Activated naive CD8-positive, alpha-beta T cell treated with anti-CD3 and anti-CD28 coated beads, Interleukin-2, amount 10 ng/mL, durations not matched to agents 7 days and 5 days (primary cell): ENCODE measurements at places on chromosomes 5 and 9. TPM values are rescaled to one million over a fixed set of nuclear protein-coding genes. Genes with fewer than 3 reads are reported as not detected.

CTNND2 gene
- not detected for total RNA-seq

GRCh38 chr9:6766606-6767005, 8.8 kb downstream of the KDM4C start:
- no peak for DNase-seq
- H3K4me3 ChIP-seq = no peak overlapping the region
- no peaks in the 10 kb centered on the region for H3K27me3 ChIP-seq
- H3K4me1 ChIP-seq = peaks cover 32% of the 10 kb centered on the region

LHX3 gene
- total RNA-seq = not detected

DNA sequence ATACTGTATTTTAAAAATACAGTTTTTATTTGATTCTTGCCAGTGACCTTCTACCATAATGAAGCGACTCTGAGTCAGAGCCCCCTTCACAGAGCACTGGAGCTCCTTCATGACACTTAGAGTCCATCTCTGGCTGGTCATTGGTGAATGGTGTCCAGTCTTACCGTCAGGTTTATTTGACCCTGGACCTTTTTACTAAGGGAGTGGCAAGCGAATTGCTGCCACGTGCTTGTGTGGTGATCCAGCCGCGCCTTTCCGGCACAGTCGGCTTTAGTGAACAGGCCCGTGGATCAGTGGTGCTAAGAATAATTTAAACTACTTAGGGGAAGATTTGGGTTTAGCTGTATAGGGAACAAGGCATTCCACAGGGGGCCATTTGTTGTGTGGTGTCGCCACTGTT, 48.5 kb downstream of the PRRC2B start:
- no peak for DNase-seq
- H3K27ac ChIP-seq = no peak overlapping the region
- no peak overlapping the region for H3K4me3 ChIP-seq
- H3K4me1 ChIP-seq = peaks cover 18% of the 10 kb centered on the region
- no peaks in the 10 kb centered on the region for H3K27me3 ChIP-seq

DNA sequence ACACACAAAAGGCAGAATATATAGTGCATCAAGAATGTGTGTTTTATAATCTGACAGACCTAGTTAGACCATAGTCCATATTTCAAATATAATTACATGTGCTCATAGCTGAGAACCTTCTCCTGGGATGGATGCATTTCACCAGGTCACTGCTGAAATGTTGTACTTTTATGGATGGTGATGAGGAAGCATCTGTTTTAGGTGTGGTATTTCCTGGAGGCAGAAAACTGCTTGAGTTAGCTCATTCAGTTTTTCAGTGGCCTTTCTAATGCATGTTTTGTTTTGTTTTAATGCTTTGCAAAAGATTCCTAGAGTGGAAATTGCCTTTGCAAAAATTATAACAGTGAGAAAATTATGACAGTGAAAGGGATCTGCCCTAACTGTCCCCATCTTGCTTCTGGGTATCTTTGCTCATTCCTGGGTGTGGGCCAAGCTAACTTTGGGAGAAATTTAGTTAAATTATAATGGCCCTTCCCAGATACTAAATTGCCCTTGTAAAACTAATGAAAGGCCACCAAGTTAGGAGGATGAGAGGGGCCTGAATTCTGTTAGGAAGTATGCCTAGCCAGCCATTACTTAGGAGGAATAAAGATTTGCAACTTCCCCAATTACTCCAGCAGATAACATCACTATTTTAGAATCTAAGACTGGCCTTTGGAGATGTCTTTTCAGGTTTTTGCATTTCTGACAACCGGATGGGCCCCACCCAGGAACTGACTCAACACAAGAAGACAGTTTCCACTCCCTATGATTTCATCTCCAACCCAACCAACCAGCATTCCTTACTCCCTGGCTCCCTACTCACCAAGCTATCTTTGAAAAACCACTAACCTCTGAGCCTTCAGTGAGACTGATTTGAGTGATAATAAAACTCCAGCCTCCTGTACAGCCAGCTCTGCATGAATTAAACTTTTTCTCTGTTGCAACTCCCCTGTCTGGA, 7.0 kb upstream of the IL12B start:
- peak overlapping the region; percentile 90 for H3K27ac ChIP-seq
- DNase-seq = no peak
- peaks cover 10% of the 10 kb centered on the region for H3K36me3 ChIP-seq
- H3K4me3 ChIP-seq = peak overlapping the region; percentile 38
- H3K27me3 ChIP-seq = peaks cover 5% of the 10 kb centered on the region

DNA sequence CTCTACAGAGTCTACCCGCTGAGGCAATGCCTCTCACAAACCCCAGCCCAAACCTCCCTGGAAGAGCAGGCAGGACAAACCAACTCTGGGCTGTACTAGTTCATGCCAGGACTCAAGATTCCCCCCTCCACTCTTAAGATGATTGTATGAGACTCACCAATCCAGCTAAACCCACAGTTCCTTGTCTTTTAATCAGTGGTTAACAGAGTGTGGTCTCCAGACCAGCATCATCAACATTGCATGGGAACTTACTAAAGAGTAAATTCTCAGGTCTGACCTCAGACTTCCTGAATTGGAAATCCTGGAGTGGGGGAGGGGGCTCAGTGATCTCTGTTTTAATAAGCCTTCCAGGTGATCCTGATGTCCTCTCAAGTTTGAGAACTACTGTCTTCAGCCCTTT, 240.9 kb downstream of the GAS1 start:
- no peaks in the 10 kb centered on the region for H3K36me3 ChIP-seq
- H3K27ac ChIP-seq = no peak overlapping the region
- no peaks in the 10 kb centered on the region for H3K27me3 ChIP-seq
- H3K4me3 ChIP-seq = no peak overlapping the region

DNA sequence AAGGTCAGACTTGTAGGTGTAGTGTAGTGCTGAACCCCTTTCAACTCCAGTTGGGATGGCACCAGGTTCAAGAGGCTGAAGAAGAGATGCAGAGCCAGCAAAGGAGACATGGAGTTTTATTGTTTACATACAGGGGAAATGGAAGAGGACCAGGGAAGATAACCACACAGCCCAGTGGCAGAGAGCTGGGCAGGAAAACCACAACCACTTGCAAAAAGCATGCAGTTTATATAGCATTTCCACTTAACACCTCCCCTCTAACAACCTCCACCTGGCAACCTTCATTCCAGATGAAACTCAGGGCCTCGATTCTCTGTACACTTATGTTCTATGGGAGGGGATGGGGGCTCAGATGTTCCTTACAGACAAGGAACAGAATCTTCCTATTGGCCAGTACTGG, 56.9 kb downstream of the SNX24 start:
- no peak overlapping the region for H3K4me3 ChIP-seq
- H3K36me3 ChIP-seq = no peaks in the 10 kb centered on the region
- DNase-seq = no peak
- H3K4me1 ChIP-seq = peaks cover 12% of the 10 kb centered on the region
- H3K27me3 ChIP-seq = peaks cover 10% of the 10 kb centered on the region

CBY3 gene
- 0.40 TPM for total RNA-seq

ENG gene
- total RNA-seq = 20.1 TPM

DNA sequence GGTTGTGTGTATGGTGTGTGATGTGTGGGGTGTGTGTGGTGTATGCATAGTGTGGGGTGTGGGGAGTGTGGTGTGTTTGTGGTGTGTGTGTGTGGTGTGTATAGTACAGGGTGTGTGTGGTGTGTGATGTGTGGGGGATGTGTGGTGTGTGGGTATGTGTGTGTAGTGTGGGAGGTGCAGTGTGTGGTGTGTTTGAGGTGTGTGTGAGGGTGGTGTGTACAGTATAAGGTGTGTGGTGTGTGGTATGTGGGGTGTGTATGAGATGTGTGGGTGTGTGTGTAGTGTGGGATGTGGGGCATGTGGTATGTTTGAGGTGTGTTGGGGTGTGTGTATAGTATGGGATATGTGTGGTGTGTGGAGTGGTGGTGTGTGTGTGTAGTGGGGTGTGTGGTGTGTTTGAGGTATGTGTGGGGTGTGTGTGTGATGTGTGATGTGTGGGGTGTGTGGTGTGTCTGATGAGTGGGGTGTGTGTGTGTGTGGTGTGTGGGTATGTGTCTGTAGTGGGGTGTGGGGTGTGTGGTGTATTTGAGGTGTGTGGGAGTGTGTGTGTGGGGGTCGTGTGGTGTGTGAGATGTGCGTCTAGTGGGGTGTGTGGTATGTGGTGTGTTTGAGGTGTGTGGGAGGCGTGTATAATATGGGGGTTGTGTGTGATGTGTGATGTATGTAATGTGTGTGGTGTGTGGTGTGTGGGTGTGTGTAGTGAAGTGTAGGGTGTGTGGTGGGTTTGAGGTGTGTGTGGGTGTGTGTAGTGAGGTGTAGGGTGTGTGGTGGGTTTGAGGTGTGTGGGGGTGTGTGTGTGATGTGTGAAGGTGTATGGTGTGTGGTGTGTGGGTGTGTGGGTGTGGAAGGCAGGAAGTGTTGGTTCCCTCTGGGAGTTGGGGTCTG, 8.6 kb downstream of the ECSCR start:
- peak overlapping the region; percentile 62 for H3K27ac ChIP-seq
- no peaks in the 10 kb centered on the region for H3K36me3 ChIP-seq
- H3K4me1 ChIP-seq = peaks cover 33% of the 10 kb centered on the region
- H3K4me3 ChIP-seq = peak overlapping the region; percentile 3

GRCh38 chr9:33043671-33044070, 18.6 kb downstream of the DNAJA1 start:
- no peaks in the 10 kb centered on the region for H3K27me3 ChIP-seq
- peaks cover 14% of the 10 kb centered on the region for H3K36me3 ChIP-seq
- peak overlapping the region; percentile 79 for H3K27ac ChIP-seq

GRCh38 chr5:20678814-20679298, 690.9 kb upstream of the CDH18 start:
- H3K27ac ChIP-seq = no peak overlapping the region
- no peak for DNase-seq
- H3K27me3 ChIP-seq = no peaks in the 10 kb centered on the region
- no peak overlapping the region for H3K4me3 ChIP-seq
- H3K36me3 ChIP-seq = no peaks in the 10 kb centered on the region
- no peaks in the 10 kb centered on the region for H3K4me1 ChIP-seq

GRM6 gene
- total RNA-seq = not detected

- H3K4me1 ChIP-seq = peaks cover 43% of the 10 kb centered on the region
- H3K36me3 ChIP-seq = peaks cover 3% of the 10 kb centered on the region
- no peak overlapping the region for H3K4me3 ChIP-seq
- no peaks in the 10 kb centered on the region for H3K27me3 ChIP-seq
These were observed 23.3 kb downstream of the CSF2 start for GRCh38 chr5:132096904-132097303.

PIP5K1B gene
- total RNA-seq = not detected

- peak within 1 kb of the TSS; percentile 99 for H3K4me3 ChIP-seq
- H3K27me3 ChIP-seq = peaks cover 14% of the 10 kb centered on the region
- DNase-seq = peak; percentile 78
- peak within 1 kb of the TSS; percentile 94 for H3K27ac ChIP-seq
- H3K36me3 ChIP-seq = peaks cover 10% of the 10 kb centered on the region
These were observed at the start of gene ERBIN for GRCh38 chr5:65926276-65926783. TSS of gene ERBIN (plus strand) at chr5:65926575. CDS start at chr5:65992719, 66,144 bp downstream.

DNA sequence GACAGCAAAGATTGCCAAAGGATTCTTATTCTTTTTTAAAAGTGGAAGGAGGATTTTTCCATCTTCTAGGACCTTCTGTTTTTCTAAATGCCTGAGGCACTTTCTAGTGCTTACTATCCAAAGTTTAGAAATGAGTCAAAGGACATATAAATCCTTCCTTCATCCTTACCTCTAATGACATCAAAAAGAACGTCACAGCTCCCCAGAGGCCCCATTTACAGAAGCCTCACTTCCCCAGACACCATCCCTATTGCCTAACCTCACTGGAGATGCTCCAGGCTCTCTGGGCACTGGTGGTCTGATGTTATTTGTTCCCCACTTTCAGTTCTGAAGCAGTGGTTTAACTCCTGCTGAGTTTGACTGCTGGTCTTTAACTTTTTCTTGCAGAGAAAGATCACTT, 504.3 kb downstream of the AGTPBP1 start:
- no peak overlapping the region for H3K27ac ChIP-seq
- no peaks in the 10 kb centered on the region for H3K36me3 ChIP-seq
- no peak overlapping the region for H3K4me3 ChIP-seq
- H3K4me1 ChIP-seq = no peaks in the 10 kb centered on the region

DNA sequence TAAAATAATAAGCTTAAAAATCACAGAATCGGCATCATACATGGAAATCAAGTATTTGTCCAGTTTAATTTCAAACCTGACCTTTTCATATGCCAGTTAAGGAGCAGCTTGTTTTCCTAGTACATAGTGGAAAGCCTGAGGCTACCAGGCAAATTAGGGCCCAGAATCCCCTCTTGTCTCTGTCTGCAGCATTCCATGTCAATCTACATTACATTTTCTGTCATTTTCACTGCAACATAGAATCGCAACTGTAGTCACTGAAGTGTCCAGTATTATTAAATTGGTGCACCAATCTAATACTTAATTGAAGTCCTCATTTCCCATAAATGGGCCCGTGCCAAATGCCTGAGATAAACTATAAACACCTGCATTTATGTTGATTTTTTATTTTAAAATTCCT, 1352.2 kb upstream of the ACO1 start:
- H3K4me3 ChIP-seq = no peak overlapping the region
- no peaks in the 10 kb centered on the region for H3K36me3 ChIP-seq
- H3K27ac ChIP-seq = no peak overlapping the region
- H3K4me1 ChIP-seq = no peaks in the 10 kb centered on the region
- no peaks in the 10 kb centered on the region for H3K27me3 ChIP-seq

DNA sequence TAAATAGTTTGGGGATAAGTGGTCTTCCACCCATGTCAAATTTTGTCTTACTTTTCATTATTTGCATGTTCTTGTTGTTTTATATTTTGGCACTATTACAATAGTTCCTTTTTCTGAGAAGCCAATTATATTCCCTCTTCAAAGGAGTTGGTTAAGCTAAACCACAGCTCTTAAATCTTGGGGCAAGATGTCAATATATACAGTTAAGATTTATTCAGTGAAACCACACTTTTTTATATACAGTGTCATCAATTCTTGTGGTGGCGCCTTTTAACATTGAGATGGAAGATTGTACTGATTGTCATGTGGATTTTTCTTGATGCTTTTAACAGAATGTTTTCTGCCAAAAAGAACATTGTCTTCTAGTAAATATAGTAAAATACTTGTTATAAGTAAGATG, 104.1 kb downstream of the MTREX start:
- DNase-seq = no peak
- H3K36me3 ChIP-seq = peaks cover 25% of the 10 kb centered on the region
- peaks cover 3% of the 10 kb centered on the region for H3K4me1 ChIP-seq
- H3K27me3 ChIP-seq = no peaks in the 10 kb centered on the region

DNA sequence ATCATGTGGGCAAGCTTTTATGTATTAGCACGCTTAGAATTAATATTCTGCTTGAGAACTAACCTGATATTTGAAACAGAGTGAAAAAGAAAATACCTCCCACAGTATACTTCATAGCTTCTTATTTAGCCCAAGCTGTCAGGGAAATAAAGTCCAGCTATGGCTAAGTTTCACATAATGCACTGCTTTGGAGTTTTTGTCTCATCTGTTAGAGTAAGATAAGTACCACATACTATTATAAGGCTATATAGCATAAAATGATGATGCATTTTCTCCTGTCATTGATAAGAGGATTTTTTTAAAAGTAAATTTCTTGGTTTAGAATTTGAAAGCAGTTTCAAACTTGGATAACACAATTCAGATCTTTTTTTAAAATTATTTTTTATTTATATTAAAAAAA, 2.4 kb upstream of the ANKDD1B start:
- H3K27me3 ChIP-seq = peaks cover 9% of the 10 kb centered on the region
- no peak overlapping the region for H3K4me3 ChIP-seq
- H3K36me3 ChIP-seq = peaks cover 20% of the 10 kb centered on the region
- H3K4me1 ChIP-seq = peaks cover 9% of the 10 kb centered on the region
- DNase-seq = no peak

GRCh38 chr5:172559004-172559932, 81.8 kb upstream of the NEURL1B start:
- no peaks in the 10 kb centered on the region for H3K4me1 ChIP-seq
- no peak overlapping the region for H3K27ac ChIP-seq
- DNase-seq = no peak
- H3K4me3 ChIP-seq = no peak overlapping the region

ADCY2 gene
- not detected for total RNA-seq

GRCh38 chr5:142206801-142207200, 98.2 kb downstream of the NDFIP1 start:
- H3K27ac ChIP-seq = no peak overlapping the region
- H3K4me1 ChIP-seq = no peaks in the 10 kb centered on the region
- no peak overlapping the region for H3K4me3 ChIP-seq
- H3K36me3 ChIP-seq = no peaks in the 10 kb centered on the region
